Caco-2 (cell line): ENCODE measurements at places on chromosomes 3 and 15.

GRCh38 chr3:195893516-195893915 is 14.8 kb downstream of the TNK2 start:
- DNase-seq: no peak

DNA sequence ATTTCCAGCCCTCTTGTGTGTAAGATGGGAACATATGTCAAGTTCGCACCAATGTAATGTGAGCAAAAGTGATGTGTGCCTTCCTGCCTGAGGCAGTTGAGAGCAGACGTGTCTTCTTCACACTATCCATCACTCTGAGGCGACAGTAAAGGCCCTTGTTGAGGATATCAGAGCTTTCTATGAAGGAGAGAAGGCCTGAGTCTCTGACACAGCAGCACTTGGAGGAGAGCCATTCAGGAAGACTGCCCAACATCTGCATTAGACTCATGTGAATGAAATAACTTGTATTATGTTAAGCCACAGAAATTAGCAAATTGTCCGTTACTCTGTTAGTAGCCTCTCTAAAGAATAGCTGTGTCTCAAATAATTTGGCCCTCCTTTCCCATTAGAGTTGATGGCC is 108.8 kb upstream of the CCDC54 start:
- DNase-seq: no peak

GRCh38 chr3:24320601-24321000 is 174.0 kb downstream of the THRB start:
- no peak for DNase-seq

DNA sequence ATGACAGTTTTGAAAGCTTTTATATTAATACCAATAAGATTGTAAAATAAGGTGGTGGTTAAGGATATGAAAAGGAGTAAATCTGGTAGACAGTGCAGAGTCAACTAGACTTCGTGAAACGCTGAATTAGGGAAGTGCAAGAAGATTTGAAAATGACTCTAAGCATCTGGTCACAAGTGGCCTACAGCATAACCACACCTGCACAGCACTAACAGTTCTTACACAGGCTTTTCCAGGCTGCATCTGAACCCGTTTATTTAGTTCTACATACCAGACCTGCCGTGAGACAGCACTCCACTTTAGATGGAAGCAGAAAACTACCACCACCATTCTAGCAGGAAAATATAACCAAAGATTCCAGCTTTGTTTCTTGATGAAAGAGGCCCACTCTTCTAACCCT is 1.9 kb downstream of the DMXL2 start:
- no peak for DNase-seq

- DNase-seq: no peak
Observed at GRCh38 chr3:112560307-112560706, 1.5 kb downstream of the ATG3 start.

DNA sequence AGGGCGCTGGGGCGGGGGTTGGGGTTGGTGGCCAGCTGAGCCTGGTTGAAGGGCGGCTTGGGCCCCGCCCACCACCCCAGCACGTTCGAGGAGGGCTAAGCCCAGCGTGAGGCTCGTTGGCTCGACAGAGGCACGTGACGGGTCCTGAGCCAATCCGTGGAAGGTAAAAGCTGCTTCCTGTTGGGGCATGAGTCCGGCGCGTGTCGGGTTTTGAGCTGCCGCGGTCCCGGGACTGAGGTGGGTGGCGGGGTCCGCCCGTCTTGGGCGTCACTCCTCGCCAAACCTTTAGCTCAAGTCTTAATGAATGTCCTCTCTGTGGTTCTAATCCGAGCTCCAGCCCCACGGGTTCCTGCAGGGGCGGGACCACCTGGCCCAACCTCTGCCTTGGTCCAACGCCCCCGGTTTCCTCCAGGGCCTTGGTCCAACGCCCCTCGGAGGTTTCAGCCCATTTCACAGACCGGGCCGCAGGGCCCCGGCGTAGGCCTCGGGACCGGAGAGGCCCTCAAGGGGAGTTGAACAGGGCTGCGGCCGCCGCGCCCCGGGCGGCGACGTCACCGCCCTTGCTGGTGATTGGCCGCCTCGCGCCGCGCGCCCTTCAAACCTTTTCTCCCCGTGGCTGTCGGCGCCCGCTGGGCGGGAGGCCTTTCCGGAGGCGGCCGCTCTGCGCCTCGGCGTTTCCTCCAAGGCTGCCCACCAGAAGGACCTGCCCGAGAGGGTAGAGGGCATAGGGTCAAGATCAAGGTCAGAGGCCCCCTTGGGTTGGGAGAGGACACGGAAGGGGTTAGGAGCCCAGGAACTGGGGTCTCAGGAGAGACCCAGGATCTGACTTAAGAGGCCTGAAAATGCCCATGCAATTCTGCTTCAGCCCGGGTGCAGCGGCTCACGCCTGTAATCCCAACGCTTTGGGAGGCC is at the start of gene RCCD1:
Gene RCCD1 (plus strand): TSS at position 173 of the 912 bp plus-strand sequence. CDS start 1,851 bp downstream, outside the sequence.
- DNase-seq: peak; percentile 96
